ENCODE measurements at places on chromosomes 1 and 21.

- no peak for DNase-seq
Observed at GRCh38 chr1:27994060-27994459, 34.3 kb downstream of the XKR8 start.

- DNase-seq = peak; percentile 26
Observed at GRCh38 chr1:177444997-177445746, 274.4 kb downstream of the BRINP2 start.

- no peak for DNase-seq
Observed at GRCh38 chr21:45318556-45319404, 31.1 kb upstream of the POFUT2 start.

GRCh38 chr1:226827458-226827857 is 43.0 kb upstream of the PSEN2 start:
- peak; percentile 51 for DNase-seq

- no peak for DNase-seq
Observed at GRCh38 chr21:42252778-42253340, 33.9 kb downstream of the ABCG1 start.
